GM04504 (cell line): ENCODE measurements at places on chromosomes 11 and 22.

- DNase-seq: peak; percentile 76
Observed at GRCh38 chr11:126431401-126432064, 76.0 kb downstream of the ST3GAL4 start.

- no peak for DNase-seq
Observed at GRCh38 chr22:38346506-38346905, 29.3 kb upstream of the CSNK1E start.

DNA sequence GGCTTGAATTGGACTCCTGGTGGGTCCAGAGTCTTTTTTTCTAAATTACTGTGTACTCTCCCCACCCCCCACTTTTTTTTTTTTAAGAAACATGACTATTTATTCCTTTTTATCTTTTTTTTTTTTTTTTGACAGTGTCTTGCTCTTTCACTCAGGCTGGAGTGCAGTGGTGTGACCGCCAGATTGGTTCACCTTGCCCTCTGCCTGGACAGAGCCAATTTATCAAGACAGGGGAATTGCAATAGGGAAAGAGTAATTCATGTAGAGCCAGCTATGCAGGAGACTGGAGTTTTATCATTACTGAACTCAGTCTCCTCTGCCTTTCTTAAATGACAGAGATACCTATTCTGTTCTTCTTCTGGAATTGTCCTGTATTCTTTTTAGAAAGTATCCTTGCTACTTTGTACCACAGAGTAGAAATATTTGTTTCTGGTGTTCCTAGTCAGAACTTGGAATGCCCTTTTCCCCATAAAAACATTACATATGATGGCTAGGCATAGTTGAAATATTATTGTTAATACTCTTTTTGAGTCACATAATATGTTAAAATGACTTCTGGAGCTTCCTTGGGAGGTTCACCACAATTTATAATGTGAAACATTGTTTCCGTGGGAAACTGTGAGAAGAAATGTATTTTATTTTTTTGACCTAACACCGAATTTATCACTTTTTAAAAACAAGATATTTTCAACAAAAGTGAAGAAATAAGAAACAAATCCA lies 95.6 kb downstream of the UVRAG start:
- no peak for DNase-seq

DNA sequence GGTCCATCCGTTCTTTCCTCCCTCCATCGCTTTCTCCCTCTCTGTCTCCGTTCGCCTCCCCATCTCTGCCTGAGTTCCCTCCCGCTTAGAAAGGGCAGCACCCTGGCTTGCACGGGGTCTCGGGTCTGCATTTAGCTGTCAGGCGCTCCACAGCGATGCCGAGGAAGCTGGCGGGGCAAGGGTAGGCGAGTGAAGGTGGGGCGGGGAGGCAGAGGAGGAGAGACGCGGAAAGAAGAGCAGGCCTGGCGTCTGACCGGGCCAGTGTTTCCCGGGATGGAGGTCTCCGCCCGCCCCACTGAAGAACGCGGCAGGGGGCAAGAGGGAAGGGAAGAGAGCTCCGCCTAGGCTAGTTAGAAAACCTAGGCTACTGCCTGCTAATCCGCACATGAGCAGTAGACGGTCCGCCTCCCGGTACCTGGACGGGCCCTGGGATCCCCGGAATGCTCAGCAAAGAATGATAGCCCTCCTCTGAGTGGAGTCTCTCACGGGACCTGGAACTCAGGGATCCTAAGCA lies 3922.5 kb upstream of the OR11H1 start:
- no peak for DNase-seq
